ENCODE measurements at places on chromosomes 5 and 9.
A peak's percentile ranks its signal among the peaks of the same experiment; 100 is the strongest.

GRCh38 chr5:93117751-93118531 is 463.1 kb downstream of the NR2F1-AS1 start:
- DNase-seq = no peak

- peak; percentile 41 for DNase-seq
These were observed 767 bp downstream of the RALGPS1 start for GRCh38 chr9:126915281-126915816.

- no peak for DNase-seq
These were observed 204.1 kb downstream of the ELAVL2 start for GRCh38 chr9:23621924-23622323.

DNA sequence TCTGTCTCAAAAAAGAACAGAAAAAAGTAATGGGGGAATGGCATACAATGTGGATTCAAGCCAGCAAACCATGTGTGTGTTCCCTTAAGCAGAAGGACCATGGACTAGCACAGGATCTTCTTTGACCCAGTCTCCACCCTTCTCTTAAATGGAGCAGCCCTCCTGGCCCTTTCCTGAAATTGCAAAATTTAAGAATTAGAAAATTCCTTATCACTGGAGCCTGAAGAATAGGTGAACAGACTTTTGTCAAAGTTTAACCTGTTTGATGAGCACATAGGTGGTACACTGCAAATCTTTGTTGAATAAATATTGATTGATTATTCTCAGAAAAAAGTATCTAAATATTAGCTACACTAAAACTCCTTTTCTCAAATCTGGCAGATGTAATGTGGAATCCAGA is 12.6 kb downstream of the DMGDH start:
- no peak for DNase-seq

DNA sequence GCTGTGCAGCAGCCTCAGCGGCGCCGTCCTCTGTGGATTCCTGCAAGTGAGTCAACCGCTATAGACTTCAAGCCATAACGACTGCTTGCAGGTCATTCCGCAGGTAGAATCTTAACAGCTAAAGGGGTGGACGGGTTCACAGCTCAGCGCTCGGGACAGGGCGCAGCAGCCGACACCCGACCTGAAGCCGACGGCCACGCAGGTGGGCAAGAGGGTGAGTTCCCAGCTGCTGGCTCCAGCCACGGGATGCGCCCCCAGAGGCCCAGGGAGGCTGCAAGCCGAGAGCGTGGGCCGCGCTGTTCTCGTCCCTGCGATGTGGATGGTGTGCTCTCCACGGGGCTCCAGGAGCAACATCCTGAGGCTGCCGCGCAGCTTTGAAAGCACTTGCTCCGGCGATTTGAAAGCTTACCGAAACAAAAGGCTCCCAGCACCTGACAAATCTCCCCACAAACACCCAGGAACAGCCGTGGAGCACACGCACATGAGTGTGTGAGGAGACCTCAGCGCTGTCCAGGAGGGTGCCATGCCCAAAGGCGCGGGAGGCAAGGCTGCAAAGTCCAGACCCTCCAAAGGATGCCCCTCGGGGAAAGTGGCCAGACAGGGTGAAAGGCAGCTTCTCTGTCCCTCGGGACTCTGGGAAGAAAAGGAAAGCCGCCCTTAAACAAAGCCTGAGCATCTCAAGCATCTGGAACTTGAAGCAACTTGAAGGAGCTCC is 48.7 kb downstream of the EXD3 start:
- DNase-seq = no peak

DNA sequence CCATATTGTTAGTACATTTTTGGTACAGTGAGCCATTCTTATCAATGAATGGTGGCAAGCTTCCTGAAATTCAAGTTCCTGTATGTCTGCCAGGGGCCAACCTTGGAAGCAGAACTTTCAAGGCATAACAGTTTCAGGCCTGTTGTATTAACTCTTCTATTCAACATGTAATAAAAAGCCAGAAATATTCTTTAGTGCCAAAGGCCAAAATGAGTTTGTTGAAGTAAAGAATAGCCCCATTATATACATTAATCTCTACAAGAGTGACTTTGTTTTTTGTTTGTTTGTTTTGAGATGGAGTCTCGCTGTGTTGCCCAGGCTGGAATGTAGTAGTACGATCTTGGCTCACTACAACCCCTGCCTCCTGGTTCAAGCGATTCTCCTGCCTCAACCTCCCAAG is 321.3 kb downstream of the KDM4C start:
- DNase-seq = no peak

GRCh38 chr9:130791303-130791894 is 43.7 kb upstream of the ABL1 start:
- DNase-seq = no peak

DNA sequence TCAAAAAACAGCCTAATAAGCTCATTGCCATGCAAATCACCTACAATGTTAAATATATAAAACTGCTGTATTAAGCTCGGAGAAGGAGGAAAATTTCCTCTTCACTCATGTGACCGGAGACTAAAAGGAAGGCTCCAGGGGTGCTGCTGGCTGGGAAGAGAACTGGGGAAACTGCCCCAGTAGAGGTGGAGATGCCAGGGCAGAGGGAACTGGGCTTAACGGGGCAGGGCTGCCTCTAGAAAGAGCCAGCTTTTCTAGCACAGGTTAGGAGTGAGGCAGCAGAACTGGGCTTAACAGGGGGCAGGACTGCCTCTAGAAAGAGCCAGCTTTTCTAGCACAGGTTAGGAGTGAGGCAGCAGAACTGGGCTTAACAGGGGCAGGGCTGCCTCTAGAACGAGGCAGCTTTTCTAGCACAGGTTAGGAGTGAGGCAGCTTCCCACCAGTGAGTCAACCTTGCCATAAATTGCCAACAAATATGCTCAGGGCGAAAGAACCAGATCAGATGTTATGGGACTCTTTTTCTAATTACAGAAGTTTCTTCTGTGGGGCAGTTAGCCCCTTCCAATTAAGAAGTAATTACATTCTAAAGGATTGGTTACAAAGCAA is 115.3 kb downstream of the FANCC start:
- no peak for DNase-seq

DNA sequence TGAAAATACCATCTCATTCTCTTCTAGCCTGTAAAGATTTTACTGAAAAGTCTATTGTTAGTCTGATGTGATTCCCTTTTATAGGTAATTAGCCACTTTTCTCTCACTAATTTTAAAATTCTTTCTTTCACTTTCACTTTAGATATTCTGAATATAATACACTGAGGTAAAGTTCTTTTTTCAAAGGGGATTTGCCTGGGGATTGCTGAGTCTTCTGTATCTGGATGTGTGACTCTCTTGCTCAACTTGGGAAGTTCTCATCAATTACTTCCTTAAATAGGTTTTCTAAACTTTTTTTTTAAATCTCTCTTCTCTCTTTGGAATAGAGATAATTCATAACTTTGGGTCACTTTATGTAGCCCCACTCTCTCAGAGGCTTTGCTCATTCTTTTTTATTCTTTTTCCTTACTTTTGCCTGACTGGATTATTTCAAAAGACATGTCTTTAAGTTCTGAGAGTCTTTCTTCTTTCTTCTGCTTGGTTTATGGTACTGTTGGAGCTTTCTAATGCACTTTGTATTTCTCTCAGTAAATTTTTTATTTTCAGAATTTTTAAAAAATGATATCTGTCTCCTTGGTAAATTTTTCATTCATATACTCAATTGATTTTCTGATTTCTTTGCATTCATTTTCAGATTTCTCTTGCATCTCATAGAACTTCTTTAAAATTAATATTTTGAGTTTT is 55.9 kb upstream of the IL12B start:
- no peak for DNase-seq
